ENCODE measurements at places on chromosomes 13 and 19.
A peak's percentile ranks its signal among the peaks of the same experiment; 100 is the strongest.

GRCh38 chr19:34497112-34497805 is 15.7 kb downstream of the WTIP start:
- DNase-seq = no peak

GRCh38 chr13:20796791-20797508 is 23.2 kb upstream of the EEF1AKMT1 start:
- DNase-seq = no peak

- DNase-seq = no peak
Measured at GRCh38 chr13:62482351-62482750, 1066.7 kb upstream of the PCDH20 start.

DNA sequence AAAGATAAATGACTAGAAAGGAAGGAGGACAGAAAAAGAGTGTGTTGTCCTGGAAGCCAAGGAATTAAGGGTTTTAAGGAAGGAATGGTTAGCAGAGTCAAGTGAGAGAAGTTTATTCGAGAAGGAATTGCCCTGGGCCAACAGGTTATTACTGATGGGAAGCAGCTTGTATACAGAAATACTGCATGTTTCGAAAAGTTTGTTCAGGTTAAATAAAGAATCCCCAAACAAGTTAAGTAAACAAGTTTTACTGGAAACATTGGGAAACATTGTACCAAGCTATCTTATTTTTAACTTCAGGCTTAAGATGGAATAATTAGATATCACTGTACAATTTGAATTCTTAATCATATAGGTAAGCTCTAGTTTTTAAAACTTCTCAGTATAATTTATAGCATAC is 28.2 kb upstream of the FBXL3 start:
- no peak for DNase-seq

DNA sequence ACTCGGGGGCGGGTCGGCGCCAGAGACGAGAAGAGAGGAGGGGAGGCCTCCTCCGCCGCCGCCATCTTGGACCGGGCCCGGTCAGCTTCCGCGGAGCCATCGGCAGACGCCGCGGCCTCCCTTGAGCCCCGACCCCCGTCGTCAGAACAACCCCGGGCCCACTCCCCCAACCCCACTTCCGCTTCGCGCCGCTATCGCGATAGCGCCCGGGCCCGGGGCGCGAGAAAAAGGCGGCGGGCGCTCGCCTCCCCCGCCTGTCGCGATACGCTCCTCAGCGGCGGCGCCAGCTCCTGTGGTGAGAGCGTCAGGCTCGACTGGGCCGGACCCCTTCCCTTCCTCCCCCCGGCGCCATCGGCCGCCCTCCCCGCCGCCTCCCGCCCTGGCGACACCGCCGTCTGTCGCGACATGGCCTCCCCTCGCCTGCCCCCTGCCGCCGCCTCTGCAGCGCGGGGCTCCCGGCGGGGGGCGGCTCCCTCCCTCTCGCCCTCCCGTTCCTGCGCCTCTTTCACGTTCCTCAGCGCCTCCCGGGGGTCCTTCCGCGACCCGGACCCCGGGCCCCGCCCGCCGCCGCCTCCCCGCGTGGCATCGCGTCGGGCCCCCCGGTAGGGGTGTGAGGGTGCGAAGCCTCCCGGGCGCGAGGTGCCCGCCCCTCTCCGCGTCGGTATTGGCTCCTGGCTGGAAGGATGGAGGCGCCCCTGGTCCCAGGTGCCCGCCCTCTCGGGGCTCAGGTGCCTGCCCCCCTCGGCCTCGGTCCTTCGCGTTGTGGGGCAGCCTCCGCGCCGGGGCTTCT is at the start of gene CNOT3:
Gene CNOT3 (plus strand): TSS at position 64 of the 790 bp plus-strand sequence. CDS start 5,217 bp downstream, outside the sequence.
- peak; percentile 34 for DNase-seq

DNA sequence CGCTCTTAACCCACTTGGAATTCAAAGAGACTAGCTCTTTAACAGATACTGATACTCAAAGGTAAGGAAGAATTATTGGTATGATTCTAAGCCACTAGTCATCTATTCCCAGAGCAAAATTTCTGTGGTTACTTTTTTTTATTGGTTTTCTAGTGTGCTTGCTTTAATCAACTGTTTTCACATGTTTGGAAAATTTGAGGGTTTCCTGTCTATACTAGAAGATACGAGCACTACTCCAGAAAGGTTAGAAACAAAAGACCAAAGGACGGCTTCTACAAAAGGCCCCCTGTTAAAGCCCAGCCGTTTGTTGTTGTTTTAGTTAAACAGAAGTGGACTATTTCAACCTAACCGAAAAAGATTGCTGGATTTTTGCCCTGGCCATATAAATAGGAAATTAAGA is 18.5 kb upstream of the LPAR6 start:
- DNase-seq = no peak

DNA sequence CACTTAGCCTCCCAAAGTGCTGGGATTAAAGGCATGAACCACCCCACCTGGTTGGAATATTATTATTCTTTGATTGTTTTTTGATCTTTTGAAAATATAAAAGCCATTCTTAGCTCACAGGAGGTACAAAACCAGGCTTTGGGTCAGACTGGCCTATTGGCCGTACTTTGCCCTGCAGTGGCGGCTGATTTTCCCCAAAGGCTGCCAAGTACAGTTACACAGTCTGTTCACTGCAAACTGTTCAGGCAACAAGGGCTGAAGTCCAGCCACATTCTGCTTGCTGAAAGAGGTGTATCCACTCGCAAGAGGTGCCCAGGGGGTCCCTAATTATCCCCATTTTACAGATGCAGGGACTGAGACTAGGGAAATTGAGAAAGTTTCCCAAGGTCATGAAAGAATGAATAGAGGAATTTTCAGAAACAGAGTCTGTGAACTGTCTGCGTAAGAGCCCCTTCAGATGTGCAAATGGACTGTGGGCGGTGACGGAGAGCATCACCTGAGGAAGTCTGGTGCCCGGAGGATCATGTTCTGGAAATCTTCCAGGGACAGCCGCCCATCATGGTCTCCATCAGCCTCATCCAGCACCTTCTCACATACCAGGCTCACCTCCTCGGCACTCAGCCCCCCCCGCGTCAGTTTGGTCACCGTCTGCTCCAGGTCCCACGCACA is 9.0 kb downstream of the CIB3 start:
- no peak for DNase-seq

DNA sequence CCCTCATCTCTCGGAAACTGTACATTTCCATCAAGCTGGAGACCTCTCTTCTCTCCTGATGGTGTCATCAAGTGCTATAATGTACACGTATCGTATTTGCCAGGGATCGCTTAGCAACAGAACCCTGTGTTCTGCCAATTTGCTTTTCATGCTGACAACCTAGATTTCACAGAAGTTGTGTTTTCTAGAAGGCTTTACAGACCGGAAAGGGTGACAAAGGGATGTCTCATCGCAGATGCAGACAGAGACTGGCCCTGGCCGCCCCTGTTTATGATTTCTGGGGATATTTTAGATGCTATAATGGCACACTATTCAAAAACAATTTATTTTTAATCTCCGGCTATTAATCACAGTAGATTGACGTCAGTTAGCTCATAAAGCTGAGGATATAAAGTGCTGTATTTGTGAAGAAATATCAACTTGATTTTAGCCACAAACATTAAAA is 291.4 kb downstream of the IRS2 start:
- peak; percentile 53 for DNase-seq

- no peak for DNase-seq
Measured at GRCh38 chr13:105474983-105475610, 1060.4 kb downstream of the EFNB2 start.

DNA sequence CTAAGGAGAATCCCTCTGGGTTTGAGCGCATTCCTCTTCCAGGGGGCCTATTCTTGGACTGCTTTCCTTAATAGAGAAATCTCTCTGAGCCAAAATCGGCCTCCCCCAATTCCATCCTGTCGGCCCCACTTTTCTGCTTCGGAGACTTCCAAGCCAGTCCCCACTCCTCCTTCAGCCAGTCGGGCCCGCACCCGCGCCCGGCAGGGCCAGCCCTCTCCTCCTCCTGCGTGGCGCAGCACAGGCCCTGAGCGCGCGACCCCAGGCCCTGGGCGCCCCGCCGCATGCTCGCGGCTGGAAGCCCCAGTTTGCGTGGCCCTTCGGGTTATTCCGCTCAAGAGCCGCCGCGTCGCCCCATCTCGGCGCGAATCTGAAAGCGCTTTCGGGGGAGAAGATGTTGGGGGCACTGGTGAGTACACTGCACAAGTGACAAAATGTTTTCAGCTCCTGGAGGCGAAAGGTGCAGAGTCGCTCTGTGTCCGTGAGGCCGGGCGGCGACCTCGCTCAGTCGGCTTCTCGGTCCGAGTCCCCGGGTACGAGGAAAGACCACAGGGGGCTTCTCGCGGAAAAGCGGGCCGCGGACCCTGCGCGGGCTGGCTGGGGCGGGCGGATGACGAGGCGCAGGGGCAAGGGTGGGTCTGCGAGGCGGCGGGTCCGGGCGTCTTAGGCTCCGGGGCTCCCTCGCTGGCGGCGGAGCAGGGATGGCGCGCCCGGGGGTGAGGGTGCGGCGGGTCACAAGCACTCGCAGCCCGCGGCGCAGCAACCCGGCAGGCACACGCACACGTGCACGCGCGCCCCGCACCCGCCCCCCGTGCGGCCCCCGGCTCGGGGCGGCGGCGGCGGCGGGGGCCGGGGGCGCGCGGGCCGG is at the start of gene IL17D:
Gene IL17D (plus strand): TSS at position 785 of the 865 bp plus-strand sequence. CDS start 303 bp downstream, outside the sequence.
- peak; percentile 33 for DNase-seq

DNA sequence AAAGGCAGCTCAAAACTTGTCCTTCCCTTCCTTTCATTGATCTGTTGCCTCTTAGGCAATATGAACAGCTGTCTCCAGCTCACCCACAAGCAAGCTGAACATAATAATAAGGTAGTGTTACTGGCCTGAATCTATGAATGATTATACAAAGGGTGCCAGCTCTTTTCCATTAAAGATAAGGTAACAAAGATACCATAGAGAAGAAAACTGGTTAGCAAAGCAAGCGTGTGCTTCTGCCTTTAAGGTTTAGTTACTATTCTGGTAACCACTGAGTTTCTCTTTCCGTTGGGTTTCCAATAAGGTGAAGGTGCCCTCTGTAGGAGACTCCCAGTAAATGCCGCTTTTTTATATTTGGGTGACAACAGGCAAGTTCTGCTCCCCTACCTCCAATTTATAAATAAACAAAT is 12.1 kb upstream of the DACH1 start:
- DNase-seq = peak; percentile 19

DNA sequence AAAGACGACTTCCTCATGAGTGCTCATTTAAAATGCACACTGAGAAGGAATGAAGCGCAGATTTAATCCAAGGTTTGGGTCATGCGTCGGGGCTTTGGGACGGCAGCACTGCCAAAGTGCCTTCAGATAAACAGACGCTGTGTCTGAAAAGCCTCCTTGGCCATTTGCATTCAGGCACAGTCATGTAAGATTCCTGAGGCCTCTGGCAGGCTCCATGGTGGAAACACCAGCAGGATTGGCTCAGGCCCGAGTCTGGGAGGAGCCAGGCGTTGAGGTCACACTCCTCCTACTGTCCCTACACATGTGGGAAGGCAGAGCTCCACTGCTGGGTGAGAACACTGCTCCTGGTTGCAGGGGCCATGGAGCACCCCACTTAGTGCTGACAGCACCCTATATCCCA is 113.3 kb upstream of the KL start:
- no peak for DNase-seq

DNA sequence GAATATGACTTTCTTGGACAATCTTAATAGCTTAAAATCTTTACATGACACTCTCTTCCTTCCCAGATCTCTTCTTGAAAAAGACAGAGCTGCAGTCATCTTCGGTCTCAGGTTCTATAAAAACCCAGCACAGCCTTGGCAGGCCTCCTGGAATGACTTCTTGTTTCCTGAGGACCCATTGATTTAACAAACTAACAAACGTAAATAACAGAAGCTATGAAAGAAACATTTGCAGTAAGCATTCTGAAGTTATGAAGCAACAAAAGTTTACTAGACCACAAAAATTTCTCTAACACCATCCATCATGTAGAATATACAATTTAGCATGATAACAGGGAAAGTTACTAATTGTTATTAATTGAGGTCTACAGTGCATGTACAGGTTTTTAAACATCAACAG is 62.8 kb upstream of the STARD13 start:
- no peak for DNase-seq

GRCh38 chr19:17969096-17969792 is 2.3 kb downstream of the KCNN1 start:
- no peak for DNase-seq

DNA sequence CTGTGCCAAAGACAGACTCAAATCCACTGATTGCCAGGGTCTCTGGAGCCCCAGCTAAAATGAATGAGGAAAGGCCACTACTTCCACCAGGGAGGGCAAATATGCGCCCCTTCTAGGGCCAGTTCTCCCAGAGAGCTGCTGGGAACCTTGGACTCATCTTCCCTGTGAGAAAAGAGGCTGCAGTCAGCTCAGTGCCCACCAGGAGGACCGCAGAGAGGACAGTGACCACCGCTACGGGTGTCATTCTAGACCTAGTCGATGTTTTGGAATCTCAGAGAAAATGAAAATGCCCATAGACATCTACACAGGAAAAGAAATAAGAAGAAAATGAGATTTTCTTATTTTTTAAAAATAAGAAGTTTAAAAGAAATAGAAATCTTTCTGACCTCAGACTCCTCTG is 235.1 kb downstream of the UQCRFS1 start:
- no peak for DNase-seq

GRCh38 chr13:70784207-70784989 is 676.1 kb upstream of the KLHL1 start:
- DNase-seq = no peak

- no peak for DNase-seq
Measured at GRCh38 chr13:25489238-25489637, 117.5 kb downstream of the ATP8A2 start.

DNA sequence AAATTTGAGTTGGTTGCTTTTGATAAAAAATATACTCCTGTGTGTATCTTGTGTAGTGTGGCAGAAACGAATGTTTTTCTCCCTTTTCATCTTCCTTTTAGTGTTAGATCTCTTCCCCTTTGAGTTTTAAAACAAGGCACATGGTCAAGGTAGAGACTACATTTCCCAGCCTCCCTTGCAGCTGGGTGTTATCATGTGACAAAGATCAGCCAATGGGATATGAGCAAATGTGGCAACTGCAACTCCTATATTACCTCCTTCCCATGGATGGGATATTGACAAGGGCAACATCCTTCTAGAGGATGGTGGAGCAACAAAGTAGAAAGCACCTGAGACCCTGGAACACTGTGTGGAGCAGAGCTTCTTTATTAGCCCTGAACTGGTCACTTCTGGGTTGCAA is 42.4 kb downstream of the ADGRE3 start:
- peak; percentile 32 for DNase-seq

- no peak for DNase-seq
Measured at GRCh38 chr19:41159881-41160280, 33.1 kb upstream of the CYP2S1 start.

- no peak for DNase-seq
Measured at GRCh38 chr13:52353193-52353592, 52.8 kb downstream of the THSD1 start.

- peak; percentile 3 for DNase-seq
Measured at GRCh38 chr19:41265395-41266153, 1.4 kb downstream of the HNRNPUL1 start.

GRCh38 chr13:29931696-29932095 is 81.3 kb upstream of the UBL3 start:
- no peak for DNase-seq

DNA sequence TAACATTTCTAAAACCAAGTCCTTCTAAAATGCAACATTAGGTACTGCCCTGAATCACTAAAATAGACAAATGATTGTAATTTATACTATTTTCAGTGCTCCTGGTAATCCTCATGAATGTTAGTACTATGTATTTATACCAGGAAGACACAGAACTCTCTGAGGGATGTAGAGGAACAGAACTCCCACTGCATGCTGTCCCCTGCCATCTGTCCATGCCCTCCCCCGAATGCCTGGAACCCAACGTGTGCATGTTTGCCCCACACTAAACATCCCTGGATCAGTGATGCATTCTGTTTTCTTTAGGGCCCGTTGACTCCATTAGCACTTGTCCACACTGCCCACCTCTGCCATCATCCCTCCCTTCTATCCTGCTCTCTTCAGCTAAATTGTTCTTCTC is 26.5 kb downstream of the ENOX1 start:
- no peak for DNase-seq

All from RPMI8226 (cell line).